SIG-M5 (cell line): ENCODE measurements at places on chromosomes 5 and 9.

GRCh38 chr9:30744871-30745270 lies 1639.6 kb upstream of the ACO1 start:
- no peak for DNase-seq

DNA sequence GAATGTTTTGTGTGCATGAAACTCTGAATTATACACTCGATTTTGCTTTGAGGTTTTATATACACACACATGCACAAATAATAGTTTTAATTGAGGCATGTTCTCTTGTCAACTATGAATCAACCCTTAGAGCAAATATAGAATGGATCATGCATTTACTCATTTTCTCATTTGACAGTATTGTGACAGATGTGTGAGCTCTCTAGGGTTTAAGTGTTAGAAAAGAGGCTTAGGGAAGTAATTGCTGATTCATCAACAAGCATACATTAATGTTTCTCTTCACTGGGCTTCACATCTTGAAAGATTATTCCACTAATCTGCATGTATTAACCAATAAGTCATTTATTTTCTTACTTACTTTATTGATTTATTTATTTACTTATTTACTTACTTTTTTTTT lies 1356.8 kb upstream of the ACO1 start:
- DNase-seq: no peak

- no peak for DNase-seq
Observed at GRCh38 chr9:110047232-110047954, 160.6 kb downstream of the C9orf152 start.

GRCh38 chr9:134025606-134026541 lies 593 bp downstream of the BRD3OS start:
- DNase-seq: no peak

GRCh38 chr5:1824903-1825841 lies 24.0 kb downstream of the NDUFS6 start:
- DNase-seq: no peak

GRCh38 chr9:131670247-131671132 lies 69.4 kb downstream of the RAPGEF1 start:
- DNase-seq: no peak

GRCh38 chr5:73901455-73901854 lies 275.5 kb downstream of the ARHGEF28 start:
- DNase-seq: no peak

DNA sequence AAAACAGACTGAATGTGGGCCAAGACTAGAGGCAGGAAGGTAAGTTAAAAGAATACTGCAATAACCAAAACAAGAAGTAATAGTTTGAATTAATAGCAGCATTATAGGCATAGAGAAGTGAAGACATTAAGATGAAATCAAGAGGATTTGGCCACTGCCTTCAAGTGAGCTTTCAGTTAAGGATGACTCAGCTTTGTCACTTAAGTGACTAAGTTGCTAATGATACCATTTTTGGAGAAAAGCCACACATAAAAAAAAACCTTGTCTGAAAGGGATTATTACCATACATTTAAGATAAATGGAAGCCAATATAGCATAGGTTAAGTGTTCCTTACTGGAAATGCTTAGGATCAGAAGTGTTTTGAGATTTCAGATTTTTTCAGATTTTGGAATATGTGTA lies 57.0 kb downstream of the ECPAS start:
- DNase-seq: no peak

- no peak for DNase-seq
Observed at GRCh38 chr5:150155258-150156026, at the start of gene PDGFRB. TSS of gene PDGFRB (minus strand) at chr5:150155845. CDS start at chr5:150137047, 18,798 bp downstream.

- no peak for DNase-seq
Observed at GRCh38 chr9:127608104-127608966, 3.7 kb upstream of the STXBP1 start.

DNA sequence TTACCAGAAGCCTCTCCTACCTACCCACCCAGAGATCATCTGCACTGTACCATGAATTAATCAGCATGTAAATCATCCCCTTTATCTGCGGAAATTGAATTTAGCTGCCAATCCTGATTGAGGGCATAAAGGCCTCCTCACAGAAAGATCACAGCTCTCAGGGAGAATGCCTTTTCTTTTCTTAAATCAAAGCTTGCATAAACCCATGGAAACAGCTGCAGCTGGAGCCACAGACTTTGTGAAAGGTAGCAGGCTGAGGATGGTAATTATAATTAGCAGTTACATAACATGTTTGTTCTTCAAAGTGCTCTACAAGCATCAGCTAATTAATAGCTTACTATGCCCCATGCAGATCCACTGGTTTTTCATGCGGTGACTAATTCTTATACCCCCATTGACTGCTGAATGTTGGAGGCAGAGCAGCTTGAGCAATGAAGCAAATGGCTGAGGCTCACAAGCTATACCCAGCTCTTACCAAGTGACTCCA lies 54.6 kb downstream of the SUSD1 start:
- no peak for DNase-seq

GRCh38 chr9:108743416-108743815 lies 112.4 kb downstream of the ACTL7B start:
- DNase-seq: no peak

DNA sequence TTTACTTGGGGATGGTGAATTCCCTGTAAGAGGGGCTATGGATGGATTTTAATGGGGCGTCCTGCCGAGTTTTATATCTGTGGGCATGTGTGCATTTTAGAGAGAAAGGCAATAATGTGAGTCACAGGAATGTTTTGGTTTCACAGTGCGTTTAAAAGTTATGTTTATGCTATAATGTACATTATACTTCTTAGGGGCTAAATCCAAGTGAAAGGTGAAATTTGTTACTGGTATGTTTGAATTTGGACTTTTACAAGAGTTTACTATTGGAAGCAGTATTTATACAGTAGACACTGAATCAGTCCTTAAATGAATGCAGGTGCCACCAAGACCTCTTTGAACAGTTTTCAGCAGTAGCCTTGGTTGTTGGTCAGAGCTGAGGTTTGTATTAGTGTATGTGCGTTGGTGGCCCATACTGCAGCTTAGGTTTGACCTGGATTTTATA lies 5.6 kb downstream of the JMY start:
- no peak for DNase-seq

DNA sequence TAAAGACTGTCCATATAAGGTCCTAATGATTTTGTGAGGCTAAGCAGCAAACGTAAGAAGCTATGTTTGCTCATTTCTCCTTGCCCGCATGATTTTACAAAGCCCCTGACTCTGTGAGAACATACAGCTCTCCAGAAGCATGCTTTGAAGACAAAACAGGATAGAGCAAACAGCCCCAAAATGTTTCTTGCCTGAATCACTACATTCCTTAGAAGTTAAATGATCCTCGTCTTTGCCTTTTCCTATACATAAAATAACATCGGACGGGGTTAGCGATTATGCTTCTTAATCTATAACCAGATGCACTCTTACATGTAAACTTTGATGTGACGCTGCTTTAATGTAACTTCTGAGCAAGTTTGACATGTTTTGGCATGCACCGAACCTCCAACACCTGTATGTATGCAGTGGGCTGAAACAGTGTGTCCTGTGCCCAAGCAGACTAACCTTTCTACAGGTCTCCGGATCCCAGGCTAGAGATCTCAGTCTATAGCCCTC lies 353.7 kb downstream of the CETN3 start:
- DNase-seq: no peak

- DNase-seq: no peak
Observed at GRCh38 chr9:71791875-71792274, 23.6 kb upstream of the CEMIP2 start.

GRCh38 chr9:19939734-19940278 lies 151.0 kb upstream of the SLC24A2 start:
- DNase-seq: no peak

- no peak for DNase-seq
Observed at GRCh38 chr5:43401827-43402226, 10.4 kb downstream of the CCL28 start.

DNA sequence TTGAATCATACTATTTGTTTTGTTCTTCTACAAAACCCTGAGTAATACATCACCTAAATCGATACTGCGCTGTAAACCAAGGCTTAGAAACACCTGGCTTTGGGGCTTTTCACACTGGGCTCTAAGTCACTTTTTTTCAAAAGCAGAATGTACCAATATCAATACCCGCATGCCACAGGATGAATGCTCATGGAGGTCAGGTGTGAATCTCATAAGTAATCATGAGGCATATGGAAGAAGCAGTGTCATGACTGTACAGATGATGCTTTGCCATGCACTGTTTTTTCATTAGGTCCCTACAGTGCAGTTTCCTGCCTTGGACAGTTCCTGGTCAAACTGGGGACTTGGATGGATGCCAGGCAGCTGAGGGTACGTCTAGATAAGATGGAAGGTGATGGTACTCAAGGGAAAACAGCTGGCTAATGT lies 49.0 kb upstream of the ATG10 start:
- DNase-seq: no peak

DNA sequence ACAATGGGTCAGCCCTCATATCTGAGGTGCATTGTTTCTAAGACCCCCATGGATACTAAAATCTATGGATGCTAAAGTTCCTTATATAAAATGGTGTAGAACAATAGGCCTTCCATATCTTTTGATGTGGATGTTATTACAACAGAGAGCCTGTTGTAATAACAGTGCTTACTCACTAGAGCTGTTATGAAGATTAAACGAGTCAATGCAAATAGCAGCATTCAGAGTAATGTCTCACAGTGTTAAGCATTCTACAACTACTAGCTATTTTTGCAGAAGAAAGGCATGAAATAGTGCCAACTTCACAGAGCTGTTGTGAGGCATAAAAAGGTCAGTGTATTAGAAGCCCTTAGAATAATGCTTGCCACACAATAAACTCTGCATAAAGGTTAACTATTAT lies 13.0 kb downstream of the CHSY3 start:
- no peak for DNase-seq

GRCh38 chr5:78537821-78538220 lies 110.8 kb downstream of the LHFPL2 start:
- DNase-seq: no peak

DNA sequence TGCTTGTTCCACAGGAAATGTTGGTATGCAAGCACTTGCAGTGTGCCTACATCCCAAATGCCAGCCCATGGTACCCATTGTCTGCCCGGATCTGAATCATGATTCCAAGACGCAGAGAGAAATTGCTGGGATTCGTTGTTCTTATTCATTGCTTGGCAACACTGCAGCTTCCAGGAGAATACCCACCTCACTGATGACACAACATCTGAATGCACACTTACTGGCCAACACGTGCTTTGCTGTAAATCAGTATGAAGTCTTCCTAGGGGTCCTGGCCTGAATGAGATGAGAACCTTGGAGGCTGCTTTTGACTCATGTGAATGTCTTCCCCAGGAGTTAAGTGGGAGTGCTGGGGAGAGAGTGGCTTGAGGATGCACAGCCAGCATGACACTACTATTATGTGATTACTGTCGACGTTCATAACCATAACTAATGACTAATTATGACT lies 11.6 kb downstream of the SRD5A1 start:
- no peak for DNase-seq
